Keratinocyte (primary cell): ENCODE measurements at places on chromosomes 6 and 20.

- DNase-seq: no peak
These were observed 410.5 kb downstream of the QKI start for GRCh38 chr6:163825033-163825432.

DNA sequence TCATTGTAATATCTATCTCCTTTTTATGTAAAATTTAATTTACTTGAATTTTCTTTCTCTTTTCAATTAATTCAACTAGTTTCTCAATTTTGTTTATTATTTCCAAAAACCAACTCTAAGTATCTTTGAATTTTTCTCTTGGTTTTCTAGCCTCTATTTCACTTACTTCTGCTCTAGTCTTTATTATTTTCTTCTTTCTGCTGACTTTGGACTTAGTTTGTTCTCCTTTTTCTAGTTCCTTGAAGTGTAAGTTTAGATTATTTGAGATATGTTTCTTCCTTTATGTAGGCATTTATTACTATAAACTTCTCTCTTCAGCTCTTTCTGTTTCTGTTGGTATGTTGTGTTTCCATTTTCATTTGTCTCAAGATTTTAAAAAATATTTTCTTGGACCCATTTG lies 70.8 kb downstream of the TNFAIP3 start:
- DNase-seq: no peak

- DNase-seq: no peak
These were observed 286.1 kb upstream of the PLCB4 start for GRCh38 chr20:8782804-8783203.

DNA sequence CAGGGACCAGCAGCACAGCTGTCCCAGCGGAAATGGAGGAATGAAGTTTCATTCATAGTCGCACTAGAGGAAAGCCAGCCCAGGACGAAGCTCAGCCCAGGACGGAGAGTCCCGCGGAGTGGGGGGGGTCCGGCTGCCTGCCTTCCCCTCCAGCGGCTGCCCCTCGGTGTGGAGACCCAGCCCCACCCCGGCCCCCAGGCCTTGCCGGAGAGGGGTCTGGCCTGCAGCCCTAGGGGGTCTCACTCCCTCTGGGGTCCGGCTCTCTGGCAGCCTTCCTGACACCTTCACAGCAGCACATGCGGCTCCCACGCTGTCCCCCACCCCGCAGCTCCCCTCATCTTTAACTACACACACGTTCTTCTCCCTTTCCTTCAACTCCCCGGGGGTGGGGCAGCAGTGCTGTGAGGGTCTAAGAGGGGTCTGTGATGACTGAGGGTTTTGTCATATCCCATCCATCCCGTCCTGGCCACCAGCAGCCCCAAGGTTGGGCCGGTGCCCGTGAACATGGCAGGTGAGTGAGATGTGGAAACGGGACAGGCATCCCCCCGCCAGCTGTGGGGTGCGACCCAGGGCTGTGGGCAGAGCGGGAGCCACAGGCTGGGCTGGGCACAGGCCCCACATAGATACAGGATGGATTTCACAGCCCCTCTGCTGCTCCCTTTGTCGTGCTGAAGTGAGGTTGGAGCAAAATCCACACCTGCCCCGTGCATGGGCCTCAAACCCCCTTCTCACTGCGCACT lies 41.8 kb downstream of the DLL1 start:
- no peak for DNase-seq

GRCh38 chr6:110214338-110214737 lies 34.1 kb downstream of the CDC40 start:
- no peak for DNase-seq

GRCh38 chr20:61924211-61924857 lies 141.3 kb downstream of the TAF4 start:
- DNase-seq: no peak

- DNase-seq: no peak
These were observed 648 bp upstream of the BACH2 start for GRCh38 chr6:90297115-90297866.
